H7 (cell line): ENCODE measurements at places on chromosomes 6 and 20. TPM values are rescaled to one million over a fixed set of nuclear protein-coding genes. Genes with fewer than 3 reads are reported as not detected.

Gene COL9A3
- total RNA-seq: 131 and 139 TPM in 2 replicates

Gene HS3ST5
- 0.55 and 0.78 TPM in 2 replicates for total RNA-seq

Gene SOX4
- 121 and 151 TPM in 2 replicates for total RNA-seq

Gene BCAS1
- total RNA-seq: 0.07 TPM in 1 of 2 replicates, not detected in the other

GRCh38 chr6:29734046-29735018, 11.1 kb downstream of the HLA-F start:
- no peak for DNase-seq

DNA sequence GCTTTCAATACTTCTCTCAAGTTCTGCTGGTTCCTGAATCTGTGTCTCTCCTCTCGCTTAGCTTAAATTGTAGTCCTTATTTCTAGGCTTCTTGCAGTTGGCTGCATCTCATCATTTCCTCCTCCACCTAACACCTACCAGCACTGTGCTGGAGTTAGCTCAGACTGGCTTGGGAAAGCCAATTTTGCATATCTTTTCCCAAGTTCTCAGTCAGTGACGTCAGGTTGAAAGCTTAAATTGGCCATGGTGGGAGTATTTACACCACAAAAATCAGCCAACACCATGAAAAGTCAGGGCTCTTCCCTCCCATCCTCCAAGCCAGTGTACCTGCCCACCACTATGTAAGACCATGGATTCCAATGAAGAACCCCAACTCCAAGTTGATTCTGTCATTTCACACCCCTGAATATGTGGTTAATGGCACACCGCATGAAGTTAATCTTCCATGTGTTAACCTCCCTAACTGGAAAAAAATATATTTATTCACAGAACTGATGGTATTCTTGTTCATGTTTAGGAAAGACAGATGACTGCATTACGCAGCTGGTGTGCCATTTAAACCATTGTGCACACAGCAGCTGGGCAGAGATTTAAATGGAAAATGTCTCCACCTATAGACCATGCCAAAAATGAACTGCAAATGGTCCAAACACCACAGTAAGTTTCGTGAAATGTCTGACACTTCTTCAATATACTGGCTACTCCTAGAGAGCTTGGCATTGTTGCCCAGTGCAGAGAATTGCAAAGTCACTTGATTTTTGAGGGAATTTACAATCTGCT, 274.1 kb upstream of the MAP3K7 start:
- no peak for DNase-seq

- no peak for DNase-seq
Measured at GRCh38 chr6:28497893-28498292, 17.7 kb downstream of the GPX6 start.

- DNase-seq: no peak
Measured at GRCh38 chr20:37681384-37682112, 12.3 kb upstream of the CTNNBL1 start.

DNA sequence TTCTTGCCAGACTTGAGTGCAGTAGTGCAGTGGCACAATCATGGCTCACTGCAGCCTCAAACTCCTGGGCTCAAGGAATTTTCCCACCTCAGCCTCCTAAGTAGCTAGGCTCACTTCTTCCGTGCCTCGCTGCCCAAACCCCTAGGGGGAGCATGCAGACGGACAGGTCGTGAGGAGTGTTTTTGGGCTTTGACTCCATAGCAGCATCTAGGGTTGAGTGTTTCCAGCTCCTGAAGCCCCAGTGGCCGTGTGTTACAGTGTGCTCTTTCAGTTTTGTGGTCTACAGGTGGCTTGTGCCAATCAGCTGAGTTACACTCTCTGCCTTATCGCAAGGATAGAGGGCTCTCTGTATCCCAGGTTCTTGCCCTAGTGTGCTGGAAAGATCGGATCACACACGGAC, 33.4 kb downstream of the NCOA3 start:
- DNase-seq: peak; percentile 51

GRCh38 chr20:31967830-31968249, at the start of gene XKR7:
Gene XKR7 (plus strand): TSS chr20:31968151. CDS start chr20:31968176, 25 bp downstream.
- peak; percentile 96 for DNase-seq

DNA sequence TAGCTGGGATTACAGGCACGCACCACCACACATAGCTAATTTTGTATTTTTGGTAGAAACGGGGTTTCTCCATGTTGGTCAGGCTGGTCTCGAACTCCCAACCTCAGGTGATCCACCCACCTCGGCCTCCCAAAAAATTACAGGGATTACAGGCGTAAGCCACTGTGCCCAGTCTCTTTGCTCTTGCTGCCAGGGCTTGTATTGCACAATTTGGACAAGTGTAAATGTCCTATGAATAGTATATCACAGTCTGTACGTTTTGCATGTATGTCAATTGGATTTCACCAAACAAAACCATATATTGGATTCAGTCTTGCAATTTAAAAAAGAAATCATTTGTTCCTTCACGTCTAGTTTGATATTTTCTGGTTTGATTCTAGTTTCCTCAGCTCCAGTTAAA, 2.1 kb upstream of the DOK5 start:
- DNase-seq: no peak

- DNase-seq: no peak
Measured at GRCh38 chr6:8739454-8739853, 304.1 kb upstream of the SLC35B3 start.

DNA sequence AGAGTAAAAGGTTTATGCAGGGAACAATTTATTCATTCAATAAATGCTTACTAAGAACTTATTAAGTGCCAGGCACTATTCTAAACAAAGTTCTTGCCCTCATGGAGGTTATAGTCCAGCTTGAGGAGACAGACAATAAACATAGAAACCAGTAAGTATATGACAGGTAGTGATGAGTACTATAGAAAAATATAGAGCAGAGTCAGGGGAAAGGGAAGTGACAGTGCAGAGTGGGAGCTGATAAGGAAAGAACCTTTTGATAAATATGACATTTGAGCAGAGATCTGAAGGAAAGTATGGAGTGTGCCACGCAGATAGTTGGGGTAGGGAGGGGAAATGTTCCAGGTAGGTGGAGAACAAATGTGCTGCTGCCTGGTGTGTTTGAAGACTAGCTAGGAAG, 12.1 kb downstream of the ACSS2 start:
- no peak for DNase-seq

GRCh38 chr20:13841206-13841605, 56.4 kb downstream of the NDUFAF5 start:
- no peak for DNase-seq

- no peak for DNase-seq
Measured at GRCh38 chr6:104414723-104415122, 445.0 kb downstream of the HACE1 start.

- DNase-seq: no peak
Measured at GRCh38 chr20:51258582-51259165, 235.8 kb upstream of the KCNG1 start.

DNA sequence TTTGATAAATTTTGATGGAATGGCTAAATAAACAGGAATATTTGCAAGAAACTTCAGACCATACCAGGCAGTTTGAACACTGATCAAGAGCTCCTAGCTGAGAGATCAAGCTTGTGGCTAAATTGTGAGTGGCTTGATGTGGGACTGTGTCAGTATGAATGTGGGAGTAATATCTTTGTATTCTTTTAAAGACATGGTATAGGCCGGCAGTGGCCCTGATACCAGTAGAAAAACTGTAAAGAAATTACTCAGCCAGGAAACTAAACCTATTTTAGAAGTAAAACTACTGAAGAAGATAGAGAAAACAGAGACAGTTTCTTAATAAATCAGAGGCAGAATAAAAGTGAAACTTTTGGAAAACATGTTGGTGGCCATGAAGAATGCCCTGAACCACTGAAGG, 608.4 kb upstream of the SYNCRIP start:
- no peak for DNase-seq

DNA sequence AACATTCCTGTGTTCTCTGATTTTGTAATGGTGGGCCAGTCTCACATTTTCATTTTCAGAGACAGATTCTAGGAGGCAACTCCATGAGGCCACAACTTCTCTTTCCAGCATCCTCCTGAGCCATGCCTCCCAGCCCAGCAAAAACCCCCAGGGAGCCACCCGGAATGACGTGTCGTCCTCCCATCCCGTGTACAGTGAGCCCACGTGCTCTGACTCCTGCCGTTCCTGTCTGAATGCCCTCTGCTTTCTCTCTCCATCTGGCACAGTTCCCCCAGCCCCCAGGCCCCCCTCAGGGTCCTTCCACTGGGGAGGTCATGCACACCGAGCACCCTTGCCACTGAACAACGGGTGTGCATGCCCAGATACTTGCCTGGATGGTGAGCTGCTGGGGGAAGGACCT, 38.0 kb downstream of the C20orf203 start:
- no peak for DNase-seq

DNA sequence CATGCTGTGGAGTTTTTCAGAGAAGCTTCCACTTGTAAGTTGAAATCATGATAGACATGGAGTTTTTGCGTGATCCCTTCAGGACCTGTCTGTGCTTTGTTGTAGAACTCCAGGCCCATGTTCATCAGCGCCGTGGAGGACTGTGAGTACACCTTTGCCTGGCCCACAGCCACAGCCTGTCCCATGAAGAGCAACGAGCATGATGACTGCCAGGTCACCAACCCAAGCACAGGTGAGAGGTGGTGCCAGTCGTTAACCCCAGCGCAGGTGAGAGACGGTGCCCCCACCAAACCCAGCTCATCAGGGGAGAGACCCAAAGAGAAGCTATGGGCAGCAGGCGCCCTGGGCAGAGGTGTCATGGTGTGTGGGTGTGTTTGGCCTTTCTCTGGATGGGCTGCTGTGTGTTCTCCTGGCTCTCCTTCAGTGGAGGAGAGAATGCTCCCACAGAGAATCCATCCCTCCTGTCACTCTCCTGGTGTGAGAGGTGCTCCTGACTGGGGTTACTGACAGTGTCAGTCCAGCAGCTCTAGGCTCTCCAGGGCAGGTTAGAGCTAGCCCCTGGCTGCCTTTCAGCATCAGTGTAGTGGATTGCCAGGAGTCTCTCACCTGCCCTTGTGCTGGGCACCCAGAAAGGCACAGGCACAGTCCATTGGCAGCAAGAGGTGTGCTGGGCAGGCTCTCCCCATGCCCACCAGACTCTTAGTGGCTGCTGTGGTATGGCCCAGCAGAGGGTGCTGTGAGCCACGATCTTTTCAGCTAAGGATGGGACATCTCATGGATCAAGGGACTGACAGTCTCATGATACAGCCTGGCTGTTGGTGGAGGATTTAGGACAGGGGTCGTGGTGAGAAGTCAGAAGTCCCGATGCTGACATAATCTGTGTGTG, 49.6 kb upstream of the SLC22A1 start:
- DNase-seq: no peak

DNA sequence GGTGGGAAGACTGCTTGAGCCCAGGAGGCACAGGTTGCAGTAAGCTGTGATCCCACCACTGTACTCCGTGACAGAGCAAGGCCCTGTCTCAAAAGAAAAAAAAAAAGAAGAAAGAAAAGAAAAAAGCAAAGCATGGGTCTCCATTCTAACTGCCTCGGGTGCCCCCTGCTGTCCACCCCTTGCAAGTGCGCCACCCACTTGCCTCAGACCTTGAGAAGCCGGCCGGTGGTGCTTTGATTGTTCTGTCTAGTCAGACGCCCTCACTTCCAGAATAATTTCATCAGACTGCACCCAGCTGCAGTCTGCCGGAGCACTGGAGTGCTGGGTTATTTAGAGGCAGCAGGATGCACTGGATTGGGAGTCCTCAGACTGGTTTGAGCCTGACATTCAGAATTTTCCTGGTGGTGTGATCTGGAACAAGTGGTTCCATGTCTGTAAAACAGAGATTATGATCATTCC, 17.6 kb upstream of the TM9SF4 start:
- DNase-seq: peak; percentile 82

DNA sequence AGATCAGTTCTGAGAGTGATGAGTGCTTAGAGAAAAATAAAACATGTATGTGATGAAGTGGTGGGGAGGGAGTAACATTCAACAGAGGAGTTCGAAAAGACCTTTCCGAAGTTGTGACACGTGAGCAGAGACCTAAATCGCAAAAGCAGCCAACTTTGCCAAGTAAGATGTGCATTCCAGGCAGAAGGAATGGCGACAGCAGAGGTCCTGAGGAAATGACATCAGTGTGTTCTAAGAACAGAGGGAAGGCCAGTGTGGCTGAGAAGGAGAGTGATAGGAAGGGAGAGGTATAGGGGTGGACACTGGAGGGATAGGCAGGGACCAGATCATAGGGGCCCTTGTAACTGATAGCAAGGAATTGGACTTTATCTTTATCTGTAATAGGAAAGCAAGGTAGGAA, 51.3 kb downstream of the ADAT2 start:
- DNase-seq: no peak

- no peak for DNase-seq
Measured at GRCh38 chr6:46927066-46927465, 5.3 kb upstream of the ADGRF5 start.

GRCh38 chr6:147297663-147298316, 93.6 kb downstream of the STXBP5 start:
- no peak for DNase-seq

GRCh38 chr6:156807028-156807427, 29.9 kb downstream of the ARID1B start:
- no peak for DNase-seq

DNA sequence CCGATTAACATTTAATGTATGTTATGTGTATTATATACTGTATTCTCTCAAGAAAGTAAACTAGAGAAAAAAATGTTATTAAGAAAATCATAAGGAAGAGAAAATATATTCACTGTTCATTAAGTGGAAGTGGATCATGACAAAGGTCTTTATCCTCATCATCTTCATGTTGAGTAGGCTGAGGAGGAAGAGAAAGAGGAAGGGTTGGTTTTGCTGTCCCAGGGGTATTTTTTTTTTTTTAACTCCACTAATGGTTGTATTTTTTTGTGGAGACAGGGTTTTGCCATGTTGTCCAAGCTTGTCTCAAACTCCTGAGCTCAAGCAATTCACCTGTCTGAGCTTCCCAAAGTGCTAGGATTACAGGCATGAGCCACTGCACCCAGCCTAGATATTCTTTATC, 11.0 kb downstream of the ECT2L start:
- DNase-seq: no peak

DNA sequence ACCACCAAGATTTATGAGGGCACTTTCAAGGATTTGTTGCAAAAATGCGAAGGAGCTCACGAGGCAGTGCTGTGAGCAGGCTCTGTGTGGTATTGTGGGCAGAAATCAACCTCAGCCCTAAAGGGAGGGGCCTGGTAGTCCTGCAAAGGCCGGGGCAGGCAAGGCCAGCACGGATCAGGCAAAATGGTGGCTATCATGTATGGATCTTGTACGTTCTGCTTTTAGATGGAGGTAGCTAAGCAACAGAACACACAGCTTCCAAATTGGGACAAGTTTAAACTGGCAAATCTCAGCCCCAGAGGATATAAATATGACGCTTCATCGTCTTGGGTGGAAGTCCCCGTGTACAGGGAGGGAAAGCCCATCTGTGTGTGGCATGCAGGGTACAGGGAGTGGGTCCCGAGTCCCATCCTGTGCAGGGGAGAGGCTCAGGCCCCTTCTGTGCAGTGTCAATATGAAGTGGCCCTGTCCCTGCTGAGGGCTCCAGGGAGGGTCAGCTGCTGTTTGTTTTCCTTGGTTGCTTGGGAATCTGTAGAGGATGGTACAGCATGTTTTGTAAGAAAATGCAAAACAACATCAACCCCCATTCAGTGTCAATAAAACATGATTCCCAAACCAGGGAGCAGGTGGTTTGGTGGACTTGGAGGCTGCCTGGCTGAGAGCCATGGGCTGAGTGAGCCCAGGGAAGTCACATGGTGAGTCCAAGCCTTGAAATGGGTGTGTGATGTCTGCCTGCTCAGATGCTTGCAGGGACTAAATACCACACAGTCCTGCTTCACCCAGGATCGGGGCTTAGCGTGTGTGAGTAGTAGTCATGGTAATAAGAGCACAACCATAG, 113.0 kb downstream of the SYCP2 start:
- peak; percentile 18 for DNase-seq

GRCh38 chr6:110404607-110405006, 10.8 kb downstream of the DDO start:
- DNase-seq: no peak

- DNase-seq: no peak
Measured at GRCh38 chr6:133571681-133572080, 317.2 kb upstream of the TCF21 start.

GRCh38 chr6:150600010-150600300, 270 bp downstream of the PLEKHG1 start:
- no peak for DNase-seq
